Right lobe of liver (tissue), 6 donors: ENCODE measurements at places on chromosomes 12 and 14.

GRCh38 chr14:69853774-69854173 lies 25.4 kb upstream of the SMOC1 start:
- DNase-seq, result no peak

- DNase-seq, result no peak
Measured at GRCh38 chr14:92586963-92587699, 73.5 kb downstream of the RIN3 start.

- DNase-seq, result no peak
Measured at GRCh38 chr14:81295958-81296923, 75.5 kb upstream of the GTF2A1 start.

- DNase-seq, result no peak
Measured at GRCh38 chr14:102362084-102362483, 606 bp downstream of the CINP start.

DNA sequence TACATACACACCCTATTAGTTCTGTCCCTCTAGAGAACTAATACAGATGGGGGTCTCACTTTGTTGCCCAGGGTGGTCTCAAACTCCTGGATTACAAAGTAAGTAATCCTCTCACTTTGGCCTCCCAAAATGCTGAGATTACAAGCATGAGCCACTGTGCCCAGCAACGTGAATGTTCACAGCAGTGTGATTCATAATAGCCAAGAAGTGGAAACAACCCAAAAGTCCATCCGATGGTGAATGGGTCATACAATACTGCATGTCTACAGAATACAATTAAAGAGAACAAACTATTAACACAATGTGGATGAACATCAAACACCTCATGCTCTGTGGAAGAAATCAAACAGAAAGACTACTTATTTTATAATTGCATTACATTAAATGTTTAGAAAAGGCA lies 57.3 kb upstream of the SYNE2 start:
- DNase-seq, result no peak

DNA sequence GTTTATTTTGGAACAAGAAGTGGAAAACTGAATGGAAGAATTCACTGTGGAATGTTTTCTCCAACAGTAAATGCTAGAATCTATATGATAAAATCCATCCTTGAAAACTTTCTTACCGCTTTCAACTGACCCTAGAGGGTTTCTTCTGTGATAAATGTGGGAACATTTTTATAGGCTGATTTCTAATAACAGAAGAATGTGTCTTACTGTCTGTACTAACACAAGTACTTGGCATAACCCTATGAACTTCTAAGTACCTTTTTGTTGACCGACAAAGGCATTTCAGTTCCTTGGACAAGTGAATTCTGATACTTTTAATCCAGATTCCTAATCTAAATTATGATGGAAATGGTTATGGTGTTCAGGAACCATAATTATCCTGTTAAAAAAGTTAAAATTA lies 1109.7 kb upstream of the FLRT2 start:
- DNase-seq, result no peak
